ENCODE measurements at places on chromosomes 12 and 14. TPM values are rescaled to one million over a fixed set of nuclear protein-coding genes. Genes with fewer than 3 reads are reported as not detected.
A peak's percentile ranks its signal among the peaks of the same experiment; 100 is the strongest.

GRCh38 chr12:113087193-113087592 lies 30.7 kb downstream of the DTX1 start:
- DNase-seq = no peak

DNA sequence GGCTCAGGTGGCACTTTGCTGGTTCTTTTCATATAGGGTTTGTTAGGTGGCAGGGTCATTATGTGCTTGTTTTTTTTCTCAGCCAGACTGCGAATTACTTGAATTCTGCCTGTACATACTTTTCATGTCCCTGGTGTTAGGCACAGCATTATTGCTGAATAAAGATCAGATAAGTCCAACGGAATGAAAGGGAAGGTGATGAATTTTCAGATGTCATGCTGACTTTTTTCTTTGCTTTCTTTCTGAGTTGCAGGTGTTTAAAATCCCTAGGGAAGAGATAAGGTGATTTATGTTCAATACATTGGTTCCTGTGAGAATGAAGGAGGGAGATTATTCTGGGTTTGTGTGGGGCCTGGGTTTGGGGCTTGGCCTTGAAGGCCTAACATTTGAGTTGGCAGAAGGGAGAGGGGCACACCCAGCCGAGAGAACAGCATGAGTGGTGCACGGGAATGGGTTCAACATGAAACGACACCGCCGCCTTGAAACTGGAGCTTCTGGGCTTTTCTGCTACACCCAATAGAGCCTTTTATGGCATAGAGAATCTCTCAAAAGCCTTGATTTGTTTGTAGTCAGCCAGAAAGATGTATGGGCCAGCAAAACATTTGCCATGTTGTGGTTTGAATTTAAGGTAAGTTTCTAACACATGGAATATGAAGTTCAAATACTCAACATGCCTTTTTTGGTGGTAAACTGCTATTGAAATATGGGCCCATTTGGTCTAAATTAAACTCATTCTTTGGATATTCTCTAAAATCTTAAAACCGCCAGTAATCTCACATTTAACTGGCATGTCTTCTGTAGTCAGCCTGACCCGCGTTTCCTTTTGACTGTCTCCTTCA lies 477.0 kb downstream of the PCNX1 start:
- no peak for DNase-seq

- no peak for DNase-seq
Measured at GRCh38 chr12:110934093-110934852, 13.9 kb upstream of the MYL2 start.

DNA sequence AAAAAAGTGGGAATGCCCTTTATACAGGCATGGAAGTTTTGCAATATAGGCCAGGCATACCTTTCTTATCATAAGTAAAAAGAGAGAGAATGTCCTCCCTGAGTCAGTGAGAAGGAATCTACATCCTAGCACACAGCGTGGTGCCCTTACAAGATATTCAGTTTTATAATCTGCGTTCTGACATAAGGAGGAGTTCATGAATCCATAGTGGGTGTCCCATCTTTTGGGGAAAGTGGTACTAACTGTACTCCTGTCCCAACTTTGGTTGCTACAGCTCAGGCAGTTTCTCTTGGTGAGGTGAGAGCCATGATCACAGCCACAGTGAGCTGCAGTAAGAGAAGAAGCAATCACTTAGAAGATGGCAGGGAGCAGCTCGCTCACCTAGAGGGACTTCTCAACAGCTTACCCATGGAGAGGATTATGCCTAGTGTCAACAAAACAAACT lies 332.9 kb downstream of the BCAT1 start:
- no peak for DNase-seq

DNA sequence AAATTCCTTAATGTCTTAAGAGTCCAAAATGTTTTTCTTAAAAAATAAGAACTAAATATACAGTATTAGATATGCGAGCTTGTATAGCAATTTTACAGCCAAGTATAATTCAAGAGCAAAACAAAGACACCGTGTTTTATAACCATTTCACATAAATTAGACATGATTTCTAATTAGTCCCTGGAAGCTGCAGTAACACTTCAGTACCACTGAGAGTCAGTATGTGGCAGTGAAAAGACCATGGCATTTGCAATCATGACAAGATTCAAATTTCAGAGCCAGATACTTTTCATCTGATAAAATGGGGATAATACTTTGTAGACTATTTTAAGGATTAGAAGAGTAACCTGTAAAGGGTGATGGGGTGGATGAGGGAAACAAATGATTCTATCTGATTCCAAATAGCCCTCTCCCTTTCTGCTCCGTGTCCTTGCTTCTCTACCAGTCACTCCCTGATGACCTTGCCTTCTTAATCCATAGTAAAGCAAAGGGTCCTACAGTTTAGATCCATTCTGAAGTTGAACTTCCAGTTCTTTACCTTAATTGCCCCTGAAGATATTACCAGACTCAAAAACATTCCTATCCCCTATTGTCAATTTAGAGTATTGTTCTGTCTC lies 145.4 kb upstream of the ABCD2 start:
- no peak for DNase-seq

DNA sequence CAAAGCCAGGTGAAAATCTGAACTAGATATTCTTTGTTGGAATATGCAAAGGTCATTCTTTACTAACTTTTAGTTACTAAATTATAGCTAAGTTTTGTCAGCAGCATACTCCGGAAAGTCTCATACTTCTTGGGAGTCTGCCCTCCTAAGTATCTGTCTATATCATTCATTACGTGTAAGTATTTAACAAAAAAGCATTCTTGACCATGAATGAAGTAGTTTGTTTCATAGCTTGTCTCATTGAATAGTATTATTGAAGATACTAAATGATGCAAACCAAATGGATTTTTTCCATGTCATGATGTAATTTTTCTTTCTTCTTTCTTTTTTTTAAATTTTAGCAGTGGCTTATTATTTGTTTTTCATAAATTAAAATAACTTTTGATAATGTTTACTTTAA lies 9.8 kb upstream of the SPX start:
- DNase-seq = no peak

- no peak for DNase-seq
Measured at GRCh38 chr14:99644723-99645544, at the start of gene HHIPL1. TSS of gene HHIPL1 (plus strand) at chr14:99645129. CDS start at chr14:99645208, 79 bp downstream.

- DNase-seq = no peak
Measured at GRCh38 chr14:94305620-94306019, 12.6 kb upstream of the SERPINA10 start.

DNA sequence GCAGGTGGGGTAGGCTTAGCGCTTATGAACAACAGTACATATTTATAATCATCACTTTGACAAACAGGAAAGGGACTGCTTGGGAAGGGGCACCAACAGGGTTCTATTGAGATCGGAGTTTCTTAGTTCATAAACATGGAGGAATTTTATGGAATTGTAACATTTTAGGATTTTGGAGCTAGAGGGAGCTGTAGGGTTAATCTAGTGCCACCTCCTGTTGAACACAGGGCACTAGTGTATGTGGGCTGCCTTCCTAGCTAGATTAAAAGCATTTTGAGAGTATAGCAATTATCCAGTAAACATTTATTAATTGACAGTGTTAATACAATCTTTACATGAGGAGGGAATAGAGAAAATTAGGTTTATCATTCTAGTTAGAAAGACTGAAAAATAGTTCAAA lies 23.1 kb upstream of the TBC1D30 start:
- no peak for DNase-seq

DNA sequence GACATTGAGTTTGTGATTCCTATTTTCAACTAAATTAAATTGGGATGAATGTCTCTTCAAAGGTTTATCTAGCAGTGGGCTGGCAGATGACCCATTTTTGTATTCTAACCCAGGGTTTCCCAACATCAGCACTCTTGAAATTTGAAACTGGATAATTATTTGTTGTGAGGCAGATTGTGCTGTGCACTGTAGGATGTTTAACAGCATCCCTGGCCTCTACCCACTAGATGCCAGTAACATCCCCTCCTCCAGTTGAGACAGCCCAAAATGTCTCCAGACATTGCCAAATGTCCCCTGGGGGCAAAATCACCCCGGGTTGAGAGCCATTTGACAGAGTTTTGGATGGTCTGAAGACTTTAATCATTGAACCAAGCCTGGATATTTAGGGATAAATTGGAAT lies 11.1 kb downstream of the DAAM1 start:
- DNase-seq = no peak

GRCh38 chr12:4037747-4038312 lies 164.6 kb upstream of the PARP11 start:
- DNase-seq = no peak

GRCh38 chr12:115755061-115755724 lies 522.3 kb downstream of the MED13L start:
- DNase-seq = no peak

DNA sequence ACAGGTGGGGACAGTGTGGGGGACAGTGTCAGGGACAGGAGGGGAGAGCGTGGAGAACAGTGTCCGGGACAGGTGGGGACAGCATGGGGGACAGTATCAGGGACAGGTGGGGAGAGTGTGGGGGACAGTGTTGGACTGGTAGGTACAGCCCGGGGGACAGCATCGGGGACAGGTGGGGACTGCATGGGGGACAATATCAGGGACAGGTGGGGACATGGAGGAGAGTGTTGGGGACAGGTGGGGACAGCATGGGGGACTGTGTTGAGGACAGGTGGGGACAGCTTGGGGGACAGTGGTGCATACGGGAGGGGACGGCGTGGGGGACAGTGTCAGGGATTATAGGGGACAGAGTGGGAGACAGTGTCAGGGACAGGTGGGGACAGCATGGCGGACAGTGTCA lies 212.3 kb downstream of the TMEM121 start:
- DNase-seq = no peak

GRCh38 chr14:50974118-50974517 lies 29.8 kb upstream of the PYGL start:
- no peak for DNase-seq

- no peak for DNase-seq
Measured at GRCh38 chr12:80681287-80681686, 26.1 kb upstream of the MYF6 start.

DNA sequence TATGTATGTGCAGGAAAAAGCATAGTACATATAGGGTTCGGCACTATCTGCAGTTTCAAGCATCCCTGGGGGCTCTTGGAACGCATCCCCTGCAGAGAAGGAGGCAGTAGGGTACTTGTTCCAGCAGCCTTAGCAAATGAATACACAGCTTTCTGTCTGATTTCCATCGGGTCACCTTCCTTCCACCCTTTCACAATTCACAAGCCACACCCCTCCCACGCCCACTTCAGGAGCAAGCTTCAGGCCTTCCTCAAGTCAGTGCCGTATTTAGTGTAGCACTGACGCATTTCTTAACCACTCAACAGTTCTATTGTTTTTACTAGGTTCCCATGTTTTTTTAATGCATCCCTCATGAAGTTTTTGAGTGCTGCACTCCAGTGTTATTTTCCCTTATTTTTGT lies 64.2 kb downstream of the CLMN start:
- DNase-seq = no peak

- no peak for DNase-seq
Measured at GRCh38 chr12:78236264-78236663, 405.6 kb downstream of the NAV3 start.

DNA sequence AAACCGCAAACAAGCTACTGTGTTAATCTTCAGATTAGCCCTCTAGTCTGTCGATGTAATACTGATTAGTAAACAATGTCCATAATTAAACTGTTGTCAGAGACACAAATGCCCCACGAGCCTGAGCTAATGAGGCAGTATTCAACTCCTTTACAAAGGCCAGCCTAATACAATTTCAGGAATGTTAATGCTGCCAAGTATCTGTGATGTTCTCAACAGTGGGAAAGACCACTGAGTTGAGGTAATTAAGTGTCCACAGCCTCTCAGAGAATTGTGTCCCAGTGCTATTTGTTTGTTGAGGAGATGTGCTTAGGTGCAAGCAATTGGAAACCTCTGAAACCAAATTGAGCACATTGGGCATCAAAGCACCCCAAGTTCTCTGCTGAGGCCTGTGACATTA lies 139.4 kb upstream of the CDKN3 start:
- DNase-seq = no peak

GRCh38 chr14:23294734-23295561 lies 7.7 kb downstream of the PPP1R3E start:
- peak; percentile 28 for DNase-seq

The C12orf54 gene
- total RNA-seq = not detected

The CISTR gene
- not detected for total RNA-seq

The INSM2 gene
- total RNA-seq = not detected

The NGB gene
- total RNA-seq = not detected

The HPD gene
- total RNA-seq = not detected

The ADAM21 gene
- total RNA-seq = not detected

The DCD gene
- not detected for total RNA-seq

The HOXC12 gene
- not detected for total RNA-seq

The OR6S1 gene
- not detected for total RNA-seq

The ABCB9 gene
- total RNA-seq = 6.2 TPM

The NYNRIN gene
- 0.25 TPM for total RNA-seq

The BATF gene
- total RNA-seq = 6.7 TPM

The PGF gene
- total RNA-seq = not detected

The OR4E2 gene
- not detected for total RNA-seq

The SPIC gene
- not detected for total RNA-seq

The COL2A1 gene
- not detected for total RNA-seq

The KRT74 gene
- 0.34 TPM for total RNA-seq
